MCF 10A (cell line): ENCODE measurements at places on chromosomes 3 and 15. TPM values are rescaled to one million over a fixed set of nuclear protein-coding genes. Genes with fewer than 3 reads are reported as not detected.

The NTRK3 gene
- not detected in 2 replicates for total RNA-seq

The HOMER2 gene
- 8.8 and 17.0 TPM in 2 replicates for total RNA-seq

- H3K27me3 ChIP-seq = no peaks in the 10 kb centered on the region
- H3K36me3 ChIP-seq = no peaks in the 10 kb centered on the region
- H3K4me3 ChIP-seq = no peak overlapping the region
- no peaks in the 10 kb centered on the region for H3K4me1 ChIP-seq
- no peak overlapping the region for H3K27ac ChIP-seq
These were observed 845.5 kb downstream of the ROBO2 start for GRCh38 chr3:77885381-77885780.

DNA sequence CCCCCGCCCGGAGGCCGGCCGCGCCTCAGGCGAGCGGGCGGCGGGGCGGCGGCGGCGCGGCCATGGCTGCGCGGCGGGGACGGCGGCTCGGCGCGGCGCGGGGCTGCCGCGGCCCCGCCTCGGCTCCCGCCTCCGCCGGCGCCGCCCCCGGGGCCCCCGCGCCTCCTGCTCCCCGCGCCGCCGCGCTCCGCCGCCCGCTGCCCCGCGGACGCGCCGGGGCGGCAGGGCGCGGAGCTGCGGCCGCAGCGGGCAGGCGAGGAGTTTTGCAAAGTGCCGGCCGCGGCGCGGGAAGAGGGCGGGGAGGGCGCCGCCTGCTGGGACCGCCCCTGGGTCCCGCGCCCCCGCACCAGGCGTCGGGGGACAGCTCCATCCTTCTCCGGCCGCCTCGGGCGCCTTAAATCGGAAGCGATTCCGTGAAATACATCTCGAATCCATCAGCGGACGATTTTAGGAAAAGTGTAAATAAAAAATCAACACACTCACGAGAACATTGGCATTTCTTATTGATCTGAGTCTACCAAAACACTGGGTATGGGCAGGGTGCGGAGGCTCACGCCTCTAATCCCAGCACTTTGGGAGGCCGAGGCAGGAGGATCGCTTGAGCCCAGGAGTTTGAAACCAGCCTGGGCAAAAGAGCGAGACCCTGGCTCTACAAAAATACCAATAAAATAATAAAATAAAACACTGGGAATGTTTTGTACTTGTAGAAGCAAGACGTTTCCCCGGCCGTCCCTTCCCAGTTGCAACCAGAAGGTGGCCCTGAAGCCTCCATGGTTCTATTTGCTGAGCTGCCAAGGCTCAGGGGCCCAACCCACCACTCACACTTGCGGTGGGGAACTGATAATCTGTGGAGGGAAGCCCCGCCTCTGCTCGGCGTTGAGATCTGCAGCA is 136.9 kb downstream of the NUP210 start:
- DNase-seq = no peak
- H3K27me3 ChIP-seq = peaks cover 10% of the 10 kb centered on the region
- no peak overlapping the region for H3K4me3 ChIP-seq
- H3K4me1 ChIP-seq = no peaks in the 10 kb centered on the region
- no peaks in the 10 kb centered on the region for H3K36me3 ChIP-seq
- H3K27ac ChIP-seq = no peak overlapping the region

The ADIPOQ gene
- not detected in 2 replicates for total RNA-seq

- peak overlapping the region; percentile 12 for H3K4me3 ChIP-seq
- no peaks in the 10 kb centered on the region for H3K36me3 ChIP-seq
- H3K4me1 ChIP-seq = peaks cover 4% of the 10 kb centered on the region
- DNase-seq = no peak
- no peak overlapping the region for H3K27ac ChIP-seq
These were observed 1.3 kb downstream of the SPSB4 start for GRCh38 chr3:141052201-141053069.

DNA sequence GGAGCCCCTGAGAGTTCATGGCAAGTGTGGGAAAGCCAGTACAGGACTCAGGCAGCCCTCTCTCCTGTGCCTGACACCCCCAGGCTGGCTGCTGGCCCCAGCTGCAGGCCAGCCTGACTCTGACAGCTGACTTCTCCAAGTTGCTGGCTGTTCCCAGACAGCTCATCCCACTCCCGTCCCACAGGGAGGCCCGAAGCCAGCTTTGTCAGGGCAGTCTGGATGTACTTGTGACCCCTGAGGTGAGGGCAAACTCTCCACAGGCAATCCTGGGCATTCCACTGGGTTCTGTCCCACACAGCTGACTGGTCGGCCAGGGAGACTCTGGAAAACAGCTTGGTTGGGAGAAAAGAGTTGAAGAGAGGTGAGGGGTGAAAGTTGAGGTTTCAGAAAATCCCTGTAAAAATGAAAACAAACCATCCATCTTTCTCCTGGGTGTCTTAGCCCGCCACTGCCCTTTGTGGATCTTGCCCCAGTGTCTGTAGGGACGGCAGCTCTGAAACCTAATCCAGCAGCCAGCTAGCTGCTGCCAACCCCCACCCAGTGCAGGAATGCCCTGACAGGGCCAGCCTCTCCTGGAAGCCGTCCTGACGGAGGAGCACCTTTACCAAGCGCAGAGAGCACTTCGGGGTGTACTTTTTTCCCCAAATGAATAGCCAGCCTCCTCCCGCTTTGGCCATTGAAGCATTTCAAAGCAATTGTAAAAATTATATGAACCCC is 87.9 kb downstream of the DNAJB8 start:
- no peak overlapping the region for H3K27ac ChIP-seq
- H3K36me3 ChIP-seq = no peaks in the 10 kb centered on the region
- H3K4me3 ChIP-seq = no peak overlapping the region
- no peaks in the 10 kb centered on the region for H3K27me3 ChIP-seq

GRCh38 chr15:89654301-89654761 is 936 bp downstream of the KIF7 start:
- H3K27ac ChIP-seq = no peak overlapping the region
- H3K4me1 ChIP-seq = no peaks in the 10 kb centered on the region
- H3K36me3 ChIP-seq = no peaks in the 10 kb centered on the region

GRCh38 chr3:34859746-34860145 is 779.6 kb upstream of the ARPP21 start:
- H3K36me3 ChIP-seq = no peaks in the 10 kb centered on the region
- no peak overlapping the region for H3K4me3 ChIP-seq
- H3K4me1 ChIP-seq = peaks cover 5% of the 10 kb centered on the region
- no peaks in the 10 kb centered on the region for H3K27me3 ChIP-seq
- no peak overlapping the region for H3K27ac ChIP-seq

The CACNA2D3 gene
- 1.5 and 2.3 TPM in 2 replicates for total RNA-seq

DNA sequence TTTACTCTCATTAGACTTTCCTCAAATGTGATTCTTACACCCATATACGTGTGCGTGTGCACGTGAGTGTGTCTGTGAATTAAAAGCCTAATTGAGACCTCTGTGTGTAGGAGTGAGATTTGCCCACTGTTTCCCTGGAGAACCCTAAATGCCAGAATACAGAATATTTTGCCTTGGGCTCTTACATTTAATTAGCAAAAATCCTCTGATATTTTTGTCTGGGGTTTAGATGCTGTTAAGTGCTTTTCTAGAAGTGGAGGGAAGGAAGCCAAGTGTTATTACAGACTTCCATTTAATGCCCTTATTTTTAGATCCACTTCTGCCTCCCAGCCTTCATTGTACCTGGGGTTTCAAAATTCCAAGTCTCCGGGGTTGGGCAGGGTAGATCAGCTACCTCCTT is 17.8 kb downstream of the ZNF35 start:
- H3K4me1 ChIP-seq = no peaks in the 10 kb centered on the region
- H3K27me3 ChIP-seq = no peaks in the 10 kb centered on the region
- H3K27ac ChIP-seq = no peak overlapping the region
- peaks cover 24% of the 10 kb centered on the region for H3K36me3 ChIP-seq

GRCh38 chr3:31960793-31961431 is 20.1 kb downstream of the OSBPL10 start:
- peak overlapping the region; percentile 91 for H3K27ac ChIP-seq
- H3K27me3 ChIP-seq = no peaks in the 10 kb centered on the region
- H3K36me3 ChIP-seq = peaks cover 22% of the 10 kb centered on the region
- DNase-seq = peak; percentile 64
- H3K4me1 ChIP-seq = peaks cover 43% of the 10 kb centered on the region
- H3K4me3 ChIP-seq = peak overlapping the region; percentile 70

The SCG5 gene
- total RNA-seq = 4.0 and 7.4 TPM in 2 replicates

DNA sequence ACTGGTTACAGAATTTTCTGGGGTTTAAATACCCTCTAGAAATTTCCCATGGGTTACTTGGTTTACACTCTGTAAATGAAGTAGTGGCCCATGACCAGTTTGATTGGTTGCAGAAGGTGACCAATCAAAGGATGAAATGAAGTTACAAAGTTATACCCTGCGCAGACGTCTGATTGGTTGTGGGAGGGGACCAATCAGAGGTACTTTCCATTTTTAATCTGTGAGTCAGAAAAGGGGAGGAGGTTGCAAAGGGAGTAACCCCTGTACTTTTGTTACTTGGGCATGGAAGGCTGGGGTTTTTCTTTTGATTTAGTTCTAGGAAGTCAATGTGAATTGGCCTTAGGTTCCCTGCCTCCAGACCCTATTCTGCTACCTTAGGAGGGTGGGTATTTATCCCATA is 18.7 kb upstream of the APH1B start:
- H3K4me3 ChIP-seq = no peak overlapping the region
- peaks cover 7% of the 10 kb centered on the region for H3K4me1 ChIP-seq
- peaks cover 23% of the 10 kb centered on the region for H3K36me3 ChIP-seq
- H3K27me3 ChIP-seq = no peaks in the 10 kb centered on the region

- H3K27me3 ChIP-seq = no peaks in the 10 kb centered on the region
- H3K27ac ChIP-seq = peak overlapping the region; percentile 82
- peak overlapping the region; percentile 32 for H3K4me3 ChIP-seq
- peaks cover 26% of the 10 kb centered on the region for H3K4me1 ChIP-seq
- H3K36me3 ChIP-seq = peaks cover under 1% of the 10 kb centered on the region
These were observed 33.3 kb upstream of the ATG7 start for GRCh38 chr3:11238880-11239279.
